NCI-H2171 (cell line): ENCODE measurements at places on chromosomes 1 and 21.

- no peak for DNase-seq
Measured at GRCh38 chr1:190043655-190044054, 434.0 kb downstream of the BRINP3 start.

GRCh38 chr1:204742676-204743251, 57.2 kb upstream of the LRRN2 start:
- DNase-seq, result no peak

DNA sequence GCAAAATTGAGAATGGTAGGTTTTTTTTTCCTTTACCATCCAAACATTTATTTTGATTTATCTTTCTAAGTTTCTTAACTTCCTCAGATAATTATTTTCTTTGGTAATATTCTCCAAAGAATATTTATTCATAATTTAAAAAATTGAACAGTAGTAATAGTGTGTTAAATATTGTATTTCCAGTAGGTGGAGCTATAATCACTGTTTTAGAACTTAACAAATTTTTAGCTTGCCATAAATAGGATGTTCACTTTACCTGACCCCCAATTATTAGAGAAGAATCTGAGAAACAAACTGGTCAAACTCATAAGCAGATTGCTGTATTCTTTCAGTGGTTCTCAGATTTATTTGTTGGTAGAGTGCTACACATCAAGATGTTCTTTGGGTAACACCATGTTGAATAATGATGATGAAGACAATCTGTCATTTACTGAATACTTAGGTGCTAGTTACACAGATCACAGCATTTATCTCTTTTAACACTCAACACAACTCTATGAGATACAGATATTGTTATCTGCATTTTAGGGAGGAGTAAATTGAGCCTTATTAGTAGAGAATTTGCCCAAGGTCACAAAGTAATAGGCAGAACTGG, 82.4 kb upstream of the GPR88 start:
- DNase-seq, result peak; percentile 25

GRCh38 chr1:47711184-47711847, 273.5 kb downstream of the FOXD2 start:
- DNase-seq, result no peak

DNA sequence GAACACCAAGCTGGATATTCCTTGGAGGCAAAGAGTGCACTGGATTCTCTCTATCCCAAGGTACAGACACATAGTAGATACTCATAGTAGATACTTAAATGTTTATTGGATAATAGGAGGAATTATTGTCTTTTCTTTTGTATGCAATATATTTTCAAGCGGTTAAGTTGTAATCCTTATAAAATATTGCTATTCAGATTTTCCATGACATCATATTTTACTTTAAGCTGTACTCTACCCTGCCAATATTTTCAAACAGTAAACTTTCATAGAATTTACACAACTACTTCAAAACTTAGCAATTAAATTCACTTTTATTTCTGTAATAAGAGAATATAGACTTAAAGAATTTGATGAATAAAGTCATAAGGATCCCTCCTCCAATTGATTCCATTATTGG, 546.5 kb upstream of the CAMK1G start:
- no peak for DNase-seq
